ENCODE measurements at places on chromosomes 7 and 10. TPM values are rescaled to one million over a fixed set of nuclear protein-coding genes. Genes with fewer than 3 reads are reported as not detected.

Gene CUBN
- 31.6 TPM for polyA plus RNA-seq

Gene SPACDR
- polyA plus RNA-seq: not detected

Gene SFTPA1
- polyA plus RNA-seq: not detected

Gene LRRN3
- 0.54 TPM for polyA plus RNA-seq

Gene HMX2
- 4.0 TPM for polyA plus RNA-seq

GRCh38 chr7:29328045-29328444, 133.5 kb downstream of the CHN2 start:
- no peaks in the 10 kb centered on the region for H3K4me1 ChIP-seq
- H3K36me3 ChIP-seq: no peaks in the 10 kb centered on the region
- H3K4me3 ChIP-seq: no peak overlapping the region
- H3K27ac ChIP-seq: no peak overlapping the region

- DNase-seq: peak; percentile 24
- H3K27ac ChIP-seq: no peak overlapping the region
- no peak overlapping the region for H3K4me3 ChIP-seq
- no peaks in the 10 kb centered on the region for H3K4me1 ChIP-seq
- H3K27me3 ChIP-seq: no peaks in the 10 kb centered on the region
- H3K36me3 ChIP-seq: no peaks in the 10 kb centered on the region
These were observed 30.1 kb downstream of the NEUROD6 start for GRCh38 chr7:31310321-31310935.

- H3K27me3 ChIP-seq: no peaks in the 10 kb centered on the region
- DNase-seq: no peak
- no peaks in the 10 kb centered on the region for H3K4me1 ChIP-seq
These were observed 692 bp downstream of the CARD11 start for GRCh38 chr7:3042861-3043489.

DNA sequence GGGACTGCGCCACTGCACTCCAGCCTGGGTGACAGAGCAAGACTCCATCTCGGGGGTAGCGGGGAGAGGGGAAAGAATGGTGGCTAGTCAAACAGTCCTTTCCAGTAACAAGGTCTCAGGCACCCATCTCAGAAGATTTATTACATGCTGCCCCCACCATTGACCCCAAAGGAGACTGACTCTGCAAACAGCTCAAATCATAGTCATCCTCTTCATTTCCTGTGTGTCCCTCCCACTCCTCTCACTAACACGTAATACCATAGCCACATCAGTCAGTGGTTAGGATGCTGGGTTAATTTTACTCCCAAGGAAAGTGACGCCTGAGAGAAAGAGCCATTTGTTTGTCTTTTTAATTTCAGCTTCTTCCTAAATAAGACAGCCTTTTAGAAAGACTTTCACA, 56.6 kb upstream of the BET1 start:
- no peaks in the 10 kb centered on the region for H3K27me3 ChIP-seq
- H3K4me3 ChIP-seq: no peak overlapping the region
- no peak overlapping the region for H3K27ac ChIP-seq
- peak; percentile 93 for DNase-seq
- no peaks in the 10 kb centered on the region for H3K36me3 ChIP-seq
